ENCODE measurements at places on chromosomes 16 and 17.

- DNase-seq = no peak
Observed at GRCh38 chr17:79838522-79839274, 542 bp downstream of the CBX4 start.

- DNase-seq = no peak
Observed at GRCh38 chr16:28182183-28182582, 29.6 kb downstream of the XPO6 start.

- peak; percentile 70 for DNase-seq
Observed at GRCh38 chr16:10918294-10919002, 23.8 kb downstream of the DEXI start.

DNA sequence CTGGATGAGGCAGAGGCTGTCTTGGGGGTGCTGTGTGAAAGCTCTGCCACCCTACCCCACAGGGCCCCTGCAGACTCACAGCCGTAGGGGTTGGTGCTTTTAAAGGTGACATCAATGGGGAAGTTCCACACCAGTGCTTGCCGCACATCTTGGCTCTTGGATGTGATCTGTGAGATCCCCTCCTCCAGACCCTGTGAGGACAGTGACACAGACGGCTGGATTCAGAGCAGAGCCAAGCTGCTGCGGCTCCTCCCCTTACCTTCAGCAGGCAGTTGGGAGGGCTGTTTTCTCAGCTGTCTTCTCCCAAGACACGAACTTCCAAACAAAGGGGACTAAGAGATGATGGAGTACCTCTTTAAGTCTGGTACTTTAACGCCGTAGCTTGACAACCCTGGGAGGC is 4.8 kb downstream of the B9D1 start:
- DNase-seq = no peak

DNA sequence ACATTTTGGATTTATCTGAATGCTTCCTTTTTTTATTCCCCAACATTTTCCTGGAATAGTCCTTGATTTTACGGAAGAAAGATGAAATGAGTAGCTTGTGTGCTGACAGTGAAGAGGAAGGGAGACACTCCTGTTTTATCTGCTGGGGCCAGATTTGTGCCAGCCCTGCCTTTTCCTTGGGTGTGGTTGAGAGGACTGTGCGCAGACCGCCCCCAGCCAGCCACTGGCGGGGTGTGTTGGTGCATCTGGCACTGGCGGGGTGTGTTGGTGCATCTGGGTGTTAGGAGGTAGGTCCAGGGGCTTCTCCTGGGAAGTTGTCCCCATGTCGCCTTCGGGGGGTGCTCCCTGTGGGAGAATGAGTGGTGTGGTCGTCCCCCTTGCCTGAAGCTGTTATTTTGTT is 39.5 kb downstream of the RAP1GAP2 start:
- no peak for DNase-seq

- no peak for DNase-seq
Observed at GRCh38 chr17:36504156-36504545, 17.7 kb downstream of the ZNHIT3 start.

DNA sequence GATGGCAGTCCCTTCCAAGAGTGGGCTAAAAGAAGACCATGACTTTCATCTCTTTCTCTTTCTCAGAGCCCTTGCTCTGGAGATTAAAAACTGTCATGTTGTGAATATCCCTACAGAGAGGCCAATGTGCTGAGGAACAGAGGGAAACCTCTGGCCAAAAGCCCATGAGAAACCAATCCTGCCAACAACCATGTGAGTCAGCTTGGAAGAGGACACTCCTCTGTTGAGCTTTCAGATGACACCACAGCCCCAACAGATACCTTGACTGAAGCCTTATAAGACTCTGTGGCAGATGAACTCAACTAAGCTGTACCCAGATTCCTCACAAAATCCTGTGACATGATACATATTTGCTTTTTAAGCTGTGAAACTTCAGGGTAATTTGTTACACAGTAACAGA is 19.6 kb downstream of the CPPED1 start:
- DNase-seq = no peak

- peak; percentile 68 for DNase-seq
Observed at GRCh38 chr17:17729620-17730249, 48.5 kb downstream of the RAI1 start.

GRCh38 chr16:53912155-53912554 is 208.2 kb downstream of the FTO start:
- no peak for DNase-seq

DNA sequence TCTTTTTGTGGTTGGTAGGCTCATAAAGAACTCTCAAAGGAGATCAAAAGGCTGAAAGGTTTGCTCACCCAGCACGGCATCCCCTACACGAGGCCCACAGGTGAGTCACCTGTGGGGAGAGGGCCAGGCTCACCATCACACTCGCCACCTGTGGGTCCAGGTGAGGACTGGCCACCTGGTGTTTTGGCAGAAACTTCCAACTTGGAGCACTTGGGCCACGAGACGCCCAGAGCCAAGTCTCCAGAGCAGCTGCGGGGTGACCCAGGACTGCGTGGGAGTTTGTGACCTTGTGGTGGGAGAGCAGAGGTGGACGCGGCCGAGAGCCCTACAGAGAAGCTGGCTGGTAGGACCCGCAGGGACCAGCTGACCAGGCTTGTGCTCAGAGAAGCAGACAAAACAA is 11.1 kb downstream of the GNPTG start:
- DNase-seq = no peak

GRCh38 chr17:28810437-28810836 is 32.2 kb downstream of the FAM222B start:
- no peak for DNase-seq

DNA sequence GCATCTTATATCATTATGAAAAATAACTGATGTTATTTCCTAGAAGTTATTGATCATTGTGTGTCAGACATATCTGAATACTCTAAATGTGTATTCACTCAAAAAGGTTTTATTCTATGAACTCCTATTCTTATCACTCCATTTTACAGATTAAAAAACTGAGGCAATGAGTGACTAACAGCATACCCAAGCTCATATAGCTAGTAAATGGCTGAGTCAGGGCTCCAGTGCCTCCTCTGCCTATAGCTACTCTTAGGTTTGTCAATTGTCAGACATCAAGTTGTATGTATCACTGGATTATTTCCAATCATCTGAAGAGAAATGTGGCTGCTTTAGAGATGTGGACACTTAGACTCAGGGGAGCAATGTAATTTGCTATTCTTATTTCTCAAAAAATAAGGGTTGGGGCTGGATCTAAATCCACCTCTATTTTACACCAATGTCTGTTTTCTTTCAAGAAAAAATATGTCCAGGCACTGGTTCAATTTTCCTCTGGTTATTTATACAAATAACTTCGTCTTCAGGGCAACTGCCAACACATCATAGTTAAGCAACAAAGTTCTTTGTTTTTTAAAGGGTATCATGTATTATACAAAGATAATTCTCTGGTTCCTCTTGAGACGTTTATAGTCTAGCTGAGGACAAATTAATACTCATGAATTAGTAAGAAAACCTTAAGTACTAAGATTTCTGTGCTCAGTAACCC is 328.9 kb upstream of the MAF start:
- no peak for DNase-seq

DNA sequence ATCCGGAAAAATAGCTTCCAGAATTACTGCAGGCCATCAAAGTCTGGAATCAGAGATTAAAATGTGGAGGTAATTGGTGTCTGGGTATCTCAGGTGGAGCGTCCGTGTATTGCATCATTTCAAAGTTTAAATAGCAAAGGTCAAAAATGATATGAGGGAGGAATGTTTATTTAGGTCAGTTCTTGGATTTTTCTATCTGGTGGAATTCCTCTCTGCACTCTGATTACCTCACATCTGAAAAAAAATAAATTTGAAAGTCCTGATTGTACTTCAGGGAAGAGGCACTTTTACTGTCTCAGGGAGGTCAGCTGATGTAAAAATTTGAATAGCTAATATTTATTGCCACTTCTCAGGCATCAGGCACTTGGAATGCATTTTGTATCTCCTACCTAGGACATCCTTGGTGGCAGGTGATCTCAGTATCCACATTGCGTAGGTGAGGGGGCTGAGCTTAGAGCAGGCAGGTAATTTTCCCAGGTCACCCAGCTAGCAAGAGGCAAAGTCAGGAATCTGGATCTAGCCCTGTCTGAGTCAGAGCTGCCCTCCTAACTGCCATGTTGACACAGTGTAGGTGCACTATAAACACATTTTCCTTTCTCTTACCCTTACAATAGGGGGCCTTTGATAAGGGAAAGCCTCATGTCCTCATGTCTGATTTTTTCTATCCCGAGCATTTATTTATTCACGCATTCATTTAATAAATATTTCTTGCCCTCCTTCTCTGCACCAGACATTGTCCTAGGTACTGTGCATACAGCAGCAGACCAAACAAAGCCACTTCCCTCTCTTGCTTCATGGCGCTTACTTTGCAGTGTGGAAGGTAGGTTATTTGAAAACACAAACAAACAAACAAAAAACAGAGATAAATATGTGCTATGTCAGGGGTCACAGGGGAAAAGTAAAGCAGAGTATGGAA is 454.3 kb downstream of the HAPSTR1 start:
- no peak for DNase-seq

DNA sequence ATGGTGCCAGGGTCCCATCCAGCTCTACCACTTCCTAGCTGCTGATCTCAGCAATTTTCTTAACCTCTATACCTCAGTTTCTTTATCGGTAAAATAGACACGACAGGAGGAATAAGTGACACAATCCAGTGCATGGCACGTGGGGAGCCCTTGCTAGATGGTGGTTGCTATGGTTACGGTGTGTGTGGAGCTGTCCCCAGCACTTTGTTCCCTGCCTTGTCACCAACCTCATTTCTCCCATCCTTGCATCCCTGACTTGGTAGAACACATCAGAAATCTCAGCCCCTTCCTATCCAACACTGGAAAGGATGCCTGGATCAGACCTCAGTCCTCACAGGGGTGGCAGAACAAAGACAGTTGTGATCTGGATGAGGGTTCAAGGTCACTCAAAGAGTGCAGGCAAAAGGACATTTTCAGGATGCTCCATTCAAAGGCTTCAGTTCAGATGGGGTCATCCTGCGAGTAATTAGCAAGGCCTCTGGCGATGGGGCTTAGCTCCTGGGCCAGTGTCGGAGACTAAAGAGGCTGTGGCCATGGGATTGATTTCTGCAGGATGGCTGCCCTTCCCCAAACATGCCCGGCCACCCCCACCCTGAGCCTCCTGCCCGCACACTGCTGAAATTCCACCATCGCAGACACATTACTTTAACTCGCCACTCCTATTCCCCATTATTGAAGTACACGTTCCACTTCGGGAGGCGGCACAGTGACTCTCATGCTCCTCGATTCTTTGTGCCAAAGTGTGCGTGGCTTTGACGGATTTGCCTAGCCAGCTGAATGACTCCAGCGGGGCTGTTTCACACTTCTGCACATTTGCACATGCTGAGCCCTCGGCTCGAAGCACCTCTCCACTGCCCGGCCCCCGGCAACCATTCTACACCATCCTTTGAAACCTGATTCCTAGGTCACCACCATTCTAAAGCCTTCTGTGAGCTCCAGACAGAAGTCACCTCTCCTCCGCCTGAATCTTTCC is 40.3 kb downstream of the WNT3 start:
- no peak for DNase-seq

- DNase-seq = no peak
Observed at GRCh38 chr17:58710948-58711552, 18.6 kb downstream of the RAD51C start.

- no peak for DNase-seq
Observed at GRCh38 chr16:73050201-73051099, 2.5 kb upstream of the ZFHX3 start.

DNA sequence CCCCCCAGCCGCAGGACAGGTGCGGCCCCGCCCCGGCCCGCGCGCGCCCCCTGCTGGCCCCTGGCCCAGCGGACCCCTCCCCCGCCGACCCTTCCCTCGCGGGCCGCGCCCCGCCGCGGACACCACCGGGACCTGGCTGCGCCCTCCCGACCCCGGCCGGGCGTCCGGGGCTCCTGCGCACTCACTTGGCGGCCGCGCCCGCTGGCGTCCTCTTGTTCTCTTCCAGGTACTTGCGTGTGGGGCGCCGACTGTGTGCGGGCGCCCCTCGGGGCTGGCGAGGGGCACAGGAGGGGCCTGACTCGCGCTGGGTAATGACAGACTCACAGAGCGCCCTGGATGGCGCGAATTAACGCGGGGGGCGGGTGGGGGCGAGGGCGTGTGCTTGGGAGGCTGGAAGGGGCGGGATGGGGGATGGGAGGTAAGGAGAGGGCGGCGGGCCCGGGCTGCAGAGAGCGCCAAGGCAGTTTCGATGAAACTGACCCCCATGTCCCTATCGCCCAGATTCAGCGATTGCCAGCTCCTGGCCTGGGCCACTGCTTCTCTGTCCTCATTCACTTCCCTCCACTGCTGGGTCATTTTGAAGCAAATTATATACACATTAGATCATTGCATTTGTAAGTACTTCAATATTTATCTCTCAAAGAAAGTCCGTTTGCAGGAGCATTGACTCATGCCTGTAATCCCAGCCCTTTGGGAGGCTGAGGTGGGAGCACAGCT is 445 bp upstream of the DBNDD1 start:
- DNase-seq = no peak

- no peak for DNase-seq
Observed at GRCh38 chr16:62014319-62014923, 21.8 kb downstream of the CDH8 start.

DNA sequence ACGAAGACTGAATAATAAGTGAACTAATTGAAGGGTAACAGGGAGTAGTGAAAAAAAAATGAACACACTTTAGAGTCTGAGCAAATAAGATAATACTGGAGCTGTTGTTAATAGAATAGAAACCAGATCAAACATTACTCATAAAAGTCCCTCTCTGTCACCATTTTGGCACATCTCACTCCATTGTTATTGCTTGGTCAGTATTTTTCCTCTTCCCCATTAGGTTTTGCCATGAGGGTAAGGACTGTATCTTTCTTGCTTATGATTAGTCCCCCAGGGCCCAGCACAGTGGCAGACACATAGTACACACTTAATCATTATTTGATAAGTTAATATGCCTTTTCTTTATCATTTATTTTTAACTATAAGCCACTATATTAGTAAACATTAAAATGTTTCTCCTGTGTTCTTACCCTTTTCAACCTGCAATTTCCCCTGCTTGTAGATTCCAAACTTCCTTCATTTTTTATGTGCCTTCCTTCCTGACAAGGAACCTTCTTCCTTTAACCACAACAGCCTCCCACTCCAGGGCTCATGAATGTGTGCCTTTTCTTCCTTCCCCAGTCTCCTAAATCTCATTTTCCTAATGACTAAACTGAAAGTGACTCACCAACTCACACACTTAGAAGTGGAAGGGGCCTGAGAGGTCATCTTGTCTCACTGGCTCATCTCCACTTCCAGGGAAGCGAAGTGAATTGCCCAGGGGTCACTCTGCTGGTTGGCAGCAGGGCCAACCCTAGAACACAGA is 88.2 kb upstream of the HAS3 start:
- no peak for DNase-seq

DNA sequence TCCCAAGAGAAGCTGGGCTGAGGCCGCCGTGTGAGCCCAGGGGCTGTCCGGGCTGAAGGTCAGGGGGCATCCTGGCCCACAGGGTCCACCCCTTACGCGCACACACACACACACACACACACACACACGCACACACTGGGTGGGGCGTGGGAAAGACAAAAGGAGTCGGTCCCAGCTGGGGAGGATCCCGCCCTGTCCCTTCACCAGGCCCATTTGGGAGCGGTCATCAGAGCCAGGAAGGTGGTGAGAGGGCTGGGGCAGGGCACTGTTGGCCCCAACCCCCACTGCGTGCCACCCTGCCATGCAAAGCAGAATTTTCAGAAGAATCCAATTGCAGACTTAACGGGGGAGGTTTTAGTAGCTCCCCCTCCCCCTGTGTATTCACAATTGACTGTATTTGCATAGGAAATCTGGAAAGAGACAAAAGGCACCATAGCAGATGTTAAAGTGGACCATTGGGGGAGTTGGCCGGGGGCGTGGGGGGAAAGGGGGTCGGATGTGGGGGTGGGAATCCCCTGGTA is 11.3 kb upstream of the CD300A start:
- DNase-seq = no peak

- no peak for DNase-seq
Observed at GRCh38 chr17:53633856-53634255, 188.9 kb upstream of the KIF2B start.
